Myocyte (in vitro differentiated cells): ENCODE measurements at places on chromosomes 16 and 17. TPM values are rescaled to one million over a fixed set of nuclear protein-coding genes. Genes with fewer than 3 reads are reported as not detected.

RPS2 gene
- 1,943 and 2,126 TPM in 2 replicates for total RNA-seq

DNA sequence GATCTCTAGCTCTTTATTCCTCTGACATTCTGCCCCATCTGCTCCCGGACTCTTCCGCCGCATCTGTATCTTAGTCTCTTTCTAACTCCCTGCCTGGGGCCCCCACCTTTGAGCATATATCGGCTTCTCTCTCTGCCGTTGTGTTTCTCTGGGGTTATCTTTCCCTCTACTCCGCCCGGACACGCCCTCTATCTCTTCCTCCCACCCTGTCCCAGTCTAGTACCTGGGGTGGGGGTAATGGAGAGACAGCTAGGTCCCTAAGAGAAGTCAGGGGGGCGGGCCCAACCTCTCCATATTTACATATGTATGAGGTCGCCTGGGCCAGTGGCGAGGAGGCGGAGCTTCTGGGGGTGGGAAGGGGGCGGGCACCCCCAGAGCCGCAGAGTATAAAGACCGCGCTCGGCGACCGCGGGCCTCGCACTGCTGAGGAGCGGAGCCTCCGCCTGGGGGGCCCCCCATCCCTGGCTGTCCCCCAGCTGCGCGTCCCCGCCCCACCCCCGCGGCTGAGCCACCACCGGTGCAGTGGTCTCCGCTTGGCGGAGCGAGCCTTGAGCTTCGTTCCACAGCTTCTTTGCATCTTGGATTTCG lies at the start of gene ATP1B2:
Gene ATP1B2, plus strand, starts transcription at position 418 of the 588 bp plus-strand sequence. CDS start 593 bp downstream, outside the sequence.
- DNase-seq = no peak

DNA sequence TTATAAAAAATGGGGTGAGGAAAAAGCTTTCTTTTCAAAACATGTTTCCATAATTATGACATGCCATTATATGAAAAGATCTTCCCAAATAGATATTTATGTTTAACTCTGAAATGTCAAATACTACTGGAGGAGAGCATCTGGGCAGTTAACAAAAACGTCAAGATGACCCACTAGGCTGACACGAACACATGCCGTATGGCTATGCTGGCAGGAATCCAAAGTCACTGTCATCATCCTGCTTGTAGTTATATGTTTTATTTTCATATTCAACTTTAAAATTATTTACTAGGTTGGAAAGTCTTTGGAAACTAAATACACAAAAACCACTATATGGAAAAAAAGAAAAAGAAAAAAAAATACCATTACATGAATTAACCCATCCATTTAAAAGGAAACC lies 27.3 kb downstream of the ANKFY1 start:
- DNase-seq = no peak

ATP2A3 gene
- 3.3 and 3.9 TPM in 2 replicates for total RNA-seq

- peak; percentile 44 for DNase-seq
Measured at GRCh38 chr17:54901230-54901822, 674 bp downstream of the TOM1L1 start.
